ENCODE measurements at places on chromosomes 16 and 17. TPM values are rescaled to one million over a fixed set of nuclear protein-coding genes. Genes with fewer than 3 reads are reported as not detected.

The RPL19 gene
- polyA plus RNA-seq = 1,903 TPM

DNA sequence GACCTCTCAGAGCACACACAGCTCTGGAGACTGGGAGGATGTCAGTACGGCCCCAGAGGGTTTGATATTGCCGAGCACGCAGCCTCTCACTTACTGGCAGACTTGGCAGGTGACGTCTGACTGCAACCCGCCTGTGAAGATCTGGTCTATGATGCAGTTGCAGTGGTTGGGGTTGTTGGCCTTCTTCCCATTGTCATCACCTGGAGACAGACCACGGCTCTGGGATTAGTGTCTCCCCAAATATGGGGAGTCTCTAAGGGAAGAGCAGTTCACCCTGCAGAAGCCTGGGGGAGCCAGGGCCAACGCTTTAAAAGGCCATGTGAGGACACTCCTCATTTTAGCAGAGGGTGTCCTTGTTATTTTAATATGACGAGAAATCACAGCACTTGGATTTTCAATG lies 30.1 kb downstream of the USP22 start:
- no peak for DNase-seq

DNA sequence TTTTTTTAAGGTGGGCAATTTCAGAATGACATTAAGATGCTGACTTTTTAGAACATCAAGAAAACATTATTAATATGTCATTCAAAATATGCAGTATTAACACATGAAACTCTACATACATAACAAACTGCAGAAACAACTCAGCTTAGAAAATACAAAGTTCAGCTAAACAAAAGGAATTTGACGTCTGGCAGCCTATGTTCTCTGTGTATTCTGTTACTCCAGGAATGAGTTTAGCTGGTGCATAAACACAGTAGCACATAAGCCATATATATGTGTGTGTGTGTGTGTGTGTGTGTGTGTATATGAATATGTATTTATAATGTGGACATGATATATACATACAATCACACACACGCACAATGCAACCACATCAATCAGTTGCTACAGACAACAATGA lies 413.5 kb upstream of the PSMD7 start:
- DNase-seq = no peak

GRCh38 chr17:42783062-42783790 lies 2.8 kb downstream of the WNK4 start:
- no peak for DNase-seq

GRCh38 chr17:38921756-38922411 lies 3.5 kb upstream of the LASP1NB start:
- DNase-seq = no peak

DNA sequence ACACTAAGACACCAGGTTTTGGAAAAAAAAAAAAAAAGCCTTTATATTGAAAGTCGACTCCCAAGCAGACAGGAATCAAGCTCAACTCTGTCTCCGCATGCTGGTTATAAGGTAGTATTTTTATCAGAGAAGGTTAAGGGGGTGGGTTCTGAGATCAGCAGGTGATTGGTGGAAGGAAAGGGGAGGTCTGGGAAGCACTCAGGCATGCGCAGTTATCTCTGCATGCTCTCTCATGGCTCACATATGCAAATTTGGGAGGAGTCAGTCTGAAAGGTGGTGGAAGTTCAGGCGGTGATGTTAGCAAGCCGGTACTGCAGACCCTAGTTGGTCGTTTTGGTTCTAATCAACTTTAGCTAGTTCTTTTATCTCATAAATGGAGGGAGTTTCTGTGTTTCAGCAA lies 357.6 kb upstream of the C16orf82 start:
- DNase-seq = no peak

DNA sequence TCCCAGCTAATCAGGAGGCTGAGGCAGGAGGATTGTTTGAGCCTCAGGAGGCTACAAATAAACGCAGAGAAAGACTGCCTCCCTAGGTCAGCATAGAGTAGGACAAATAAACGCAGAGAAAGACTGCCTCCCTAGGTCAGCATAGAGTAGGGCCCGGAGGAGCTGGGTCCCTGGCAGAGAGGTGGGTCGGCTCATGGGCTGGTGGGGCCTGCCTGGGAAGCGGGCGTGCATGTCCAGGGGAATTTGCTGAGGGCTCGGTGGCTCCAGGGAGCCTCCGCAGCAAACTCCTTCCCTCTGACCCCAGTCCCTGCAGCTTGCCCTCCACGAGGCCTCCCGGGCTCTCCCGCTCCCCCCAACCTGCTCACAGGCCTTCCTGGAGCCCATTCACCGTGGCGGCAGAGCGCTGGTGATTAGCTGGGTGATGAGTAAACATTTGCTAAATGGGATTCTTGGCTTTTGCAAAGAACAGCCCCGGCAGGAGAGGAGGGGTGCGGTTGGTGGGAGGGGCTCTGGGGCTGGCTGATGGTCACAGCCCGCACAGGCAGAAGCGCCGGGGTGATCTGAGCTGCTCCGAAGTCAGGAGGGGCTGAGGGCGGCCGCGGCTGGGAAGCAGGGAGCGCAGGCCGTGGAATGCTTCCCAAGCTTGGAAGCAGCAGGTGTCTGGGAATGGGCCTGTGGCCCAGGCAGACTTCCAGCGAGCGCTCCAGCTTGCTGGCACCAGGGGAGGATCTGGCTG lies 93.1 kb downstream of the RTN4RL1 start:
- DNase-seq = no peak

- DNase-seq = no peak
Measured at GRCh38 chr16:17850581-17851250, 380.0 kb upstream of the XYLT1 start.

DNA sequence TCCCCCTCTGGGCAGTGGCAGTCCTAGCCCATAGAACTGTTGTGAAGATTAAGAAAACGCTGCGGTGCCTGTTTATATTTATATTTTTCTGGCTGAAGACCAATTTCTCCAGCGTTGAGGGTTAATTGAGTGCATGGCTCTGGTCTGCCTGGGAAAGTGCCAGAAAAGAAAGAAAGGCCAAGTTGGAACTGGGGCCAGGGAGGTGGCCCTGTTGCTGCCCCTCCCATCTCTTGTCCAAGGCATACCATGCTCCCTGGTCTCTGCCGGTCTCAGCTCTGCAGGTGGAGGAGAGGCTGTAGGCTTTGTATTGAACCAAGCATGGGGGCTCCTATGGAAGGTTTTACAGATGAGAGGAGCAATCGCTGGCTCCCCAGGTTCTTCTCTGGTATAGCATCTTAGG lies 124.7 kb downstream of the MGAT5B start:
- no peak for DNase-seq
